Small intestine (tissue), 16 donors: ENCODE measurements at places on chromosomes 3 and 15.

DNA sequence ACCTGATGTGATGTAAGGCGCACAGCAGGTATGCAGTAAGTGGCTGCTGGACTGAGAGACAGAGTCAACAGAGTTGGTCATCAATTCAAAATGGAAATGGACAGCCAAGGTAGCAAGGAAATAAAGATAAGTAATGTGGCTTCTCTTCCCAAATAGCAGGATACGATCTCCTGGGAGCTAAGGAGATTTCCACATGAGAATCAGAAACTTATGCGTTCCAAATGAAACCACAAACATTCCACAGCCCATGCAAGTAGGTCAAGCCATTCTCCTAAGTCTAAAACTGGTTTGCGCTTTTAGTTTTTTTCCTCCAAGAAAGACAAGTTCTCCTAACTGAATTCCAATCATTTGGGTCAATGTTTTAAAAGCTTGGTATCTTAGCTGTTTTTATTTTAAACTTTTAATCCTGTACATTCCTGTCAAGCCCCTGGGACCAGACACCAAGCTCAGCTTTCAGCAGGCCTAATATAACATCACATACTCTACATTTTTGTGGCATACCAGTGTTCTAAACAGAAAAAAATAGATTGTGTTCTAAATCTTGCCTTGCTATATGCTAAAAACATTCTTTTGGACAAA is 73.7 kb upstream of the TSPAN3 start:
- DNase-seq = no peak

- DNase-seq = no peak
Observed at GRCh38 chr3:32432045-32432710, 40.5 kb downstream of the CMTM7 start.

- peak; percentile 88 for DNase-seq
Observed at GRCh38 chr15:96209285-96209735, 121.2 kb upstream of the NR2F2 start.

DNA sequence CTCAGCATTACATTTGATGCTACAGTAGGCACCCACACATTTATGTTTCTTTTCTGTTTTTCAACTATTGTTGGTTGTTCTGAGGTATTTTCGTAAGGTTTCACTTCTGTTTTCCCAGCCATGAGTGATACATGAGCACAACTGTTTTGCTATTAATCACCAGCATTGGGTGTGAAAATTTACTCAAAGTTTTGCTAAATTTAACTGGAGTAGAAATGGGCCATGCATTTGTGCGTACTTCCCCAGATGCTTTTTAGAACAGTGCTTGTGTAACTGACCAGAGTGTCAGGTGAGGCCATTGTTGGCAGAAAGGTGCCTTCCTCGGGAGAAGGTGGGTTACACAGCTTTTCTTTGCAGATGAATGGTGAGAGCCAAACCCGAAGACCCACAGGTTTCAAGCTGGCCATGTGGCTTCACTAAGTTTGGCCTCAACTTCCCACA is 70.4 kb downstream of the ST6GAL1 start:
- DNase-seq = no peak

GRCh38 chr3:39443530-39443929 is 23.9 kb upstream of the MOBP start:
- no peak for DNase-seq

GRCh38 chr3:128484404-128485281 is 8.4 kb downstream of the GATA2 start:
- peak; percentile 9 for DNase-seq

DNA sequence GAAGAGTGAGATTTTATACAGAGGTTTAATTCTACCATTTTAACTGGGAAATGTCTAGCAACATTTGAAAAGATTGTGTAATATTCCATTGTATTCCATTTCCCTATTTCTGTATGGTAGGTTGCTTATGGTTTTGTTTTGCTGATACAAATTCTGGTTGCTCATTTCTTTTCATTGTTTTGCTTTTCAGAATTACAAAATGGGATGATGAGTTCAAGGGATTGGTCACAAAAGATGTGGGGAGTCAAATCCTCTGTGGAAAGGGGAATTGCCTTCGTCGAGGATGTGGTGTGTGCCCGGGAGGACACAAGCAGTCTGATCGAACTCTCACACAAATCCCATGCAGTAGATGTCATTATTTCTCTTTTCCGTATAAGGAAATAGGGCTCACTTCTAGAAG is 18.3 kb downstream of the SLCO3A1 start:
- no peak for DNase-seq

DNA sequence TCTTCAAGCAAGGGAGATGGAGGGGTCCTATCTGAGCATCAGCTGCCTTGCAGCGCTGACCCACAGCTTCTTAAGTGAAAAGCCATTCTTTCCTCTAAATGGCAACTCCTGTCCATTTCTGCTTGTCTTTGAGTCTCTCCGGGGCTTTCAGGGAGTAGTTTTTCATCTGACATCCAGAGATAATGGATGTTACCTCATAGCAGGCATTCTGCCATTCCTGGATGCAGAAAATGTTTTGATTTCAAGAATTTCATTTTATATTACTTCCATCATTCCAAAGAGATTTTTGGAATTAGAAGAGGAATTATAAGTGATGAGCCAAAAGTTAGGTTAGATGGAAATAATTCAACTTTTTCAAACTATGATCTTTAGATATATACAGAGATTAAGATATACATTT is 44.9 kb upstream of the GABRG3 start:
- no peak for DNase-seq

DNA sequence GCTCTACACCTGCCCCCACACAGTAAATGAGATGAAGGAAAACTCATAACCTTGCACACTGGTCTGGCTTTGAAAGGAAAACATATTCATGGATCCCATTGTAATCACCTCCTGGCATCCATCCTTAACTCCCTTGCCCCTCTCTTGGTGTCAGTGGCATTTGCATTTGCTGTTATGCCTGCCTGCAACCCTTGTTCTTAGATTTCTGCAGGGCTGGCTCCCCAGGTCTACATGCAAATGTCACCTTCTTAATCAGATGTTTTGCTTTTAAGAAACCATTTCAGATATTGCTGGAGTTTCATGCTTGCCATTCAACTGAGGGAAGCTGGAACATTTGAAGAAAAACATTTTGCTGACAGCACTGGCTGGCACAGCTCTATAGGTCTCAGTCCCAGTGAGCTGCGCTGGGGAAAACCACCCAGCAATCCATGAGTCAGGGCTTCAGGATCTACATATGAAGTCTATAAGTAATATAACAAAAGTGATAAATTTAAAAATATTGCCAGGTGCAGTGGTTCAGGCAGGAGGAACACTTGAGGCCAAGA is 19.1 kb downstream of the LRRC2 start:
- DNase-seq = no peak

DNA sequence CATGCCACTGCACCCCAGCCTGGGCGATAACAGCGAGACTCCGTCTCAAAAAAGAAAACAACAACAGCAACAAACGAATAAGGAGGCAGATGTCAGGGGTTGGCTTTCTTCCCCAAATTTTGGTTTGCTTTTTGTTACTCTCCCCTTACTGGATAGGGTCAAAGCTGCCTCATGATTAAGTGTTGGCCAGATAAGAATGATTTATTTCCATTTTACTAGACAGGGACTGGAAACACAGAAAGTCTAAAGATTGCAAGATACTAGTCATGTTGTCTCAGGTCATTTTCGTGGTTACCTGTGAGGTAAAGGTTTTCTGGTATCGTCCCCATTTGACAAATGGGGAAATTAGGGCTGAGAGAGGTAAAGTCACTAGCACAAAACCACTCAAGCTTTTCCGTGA is 18.6 kb upstream of the ETV5 start:
- DNase-seq = no peak

DNA sequence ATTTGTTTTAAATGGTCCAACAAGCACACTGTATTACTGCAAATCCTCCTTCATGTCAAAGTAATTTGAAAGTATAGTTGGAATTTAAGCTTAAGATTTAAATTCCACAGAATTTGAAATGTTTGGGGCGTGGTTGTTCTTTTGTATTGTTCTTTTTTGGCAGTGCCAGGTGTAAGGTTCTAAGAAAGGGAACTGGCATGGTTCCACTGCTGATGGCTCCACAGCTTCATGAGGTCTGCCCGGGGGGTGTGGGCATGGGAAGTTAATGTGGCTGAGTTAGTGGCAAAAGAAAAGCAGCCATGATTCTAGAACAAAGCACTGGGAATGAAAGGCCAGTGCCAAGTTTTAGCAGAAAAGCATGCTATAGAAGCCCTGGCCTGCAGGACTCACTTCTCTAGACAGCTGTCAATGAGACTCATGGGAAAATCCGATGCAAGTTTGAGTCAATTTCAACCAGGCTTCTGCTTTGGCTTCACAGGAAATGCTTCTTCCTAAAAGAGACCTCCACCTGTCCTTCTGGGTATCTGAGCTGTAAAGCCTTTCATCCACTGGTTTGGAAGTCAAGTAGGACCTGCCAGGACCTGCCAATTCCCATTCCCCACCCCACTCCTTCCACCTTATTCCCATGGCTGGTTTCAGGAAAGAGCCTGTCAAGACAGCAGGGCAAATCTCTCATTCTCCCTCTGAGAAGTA is 18.9 kb downstream of the CDCP1 start:
- DNase-seq = no peak

DNA sequence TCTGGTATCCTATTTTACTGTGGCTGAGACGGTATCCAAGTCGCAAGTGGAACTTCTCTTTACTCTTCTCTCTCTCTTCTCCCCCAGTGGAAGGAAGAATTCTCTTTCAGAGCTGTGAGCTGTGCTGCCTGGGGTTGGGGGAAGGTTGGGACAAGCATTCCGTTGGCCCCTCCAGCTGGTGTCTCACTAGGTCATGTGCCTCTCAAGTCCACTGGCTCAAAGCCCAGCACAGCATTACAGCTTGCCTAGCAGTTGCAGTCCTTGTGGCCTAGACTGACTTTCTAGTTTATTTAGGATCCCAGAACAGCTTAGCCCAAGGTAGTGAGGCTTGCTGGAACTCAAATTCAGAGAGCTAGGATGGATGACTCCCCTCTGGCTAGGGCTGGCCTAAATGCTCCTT is 76.1 kb upstream of the SPATA16 start:
- DNase-seq = no peak

GRCh38 chr15:77564938-77565337 is 67.8 kb downstream of the LINGO1 start:
- DNase-seq = no peak

DNA sequence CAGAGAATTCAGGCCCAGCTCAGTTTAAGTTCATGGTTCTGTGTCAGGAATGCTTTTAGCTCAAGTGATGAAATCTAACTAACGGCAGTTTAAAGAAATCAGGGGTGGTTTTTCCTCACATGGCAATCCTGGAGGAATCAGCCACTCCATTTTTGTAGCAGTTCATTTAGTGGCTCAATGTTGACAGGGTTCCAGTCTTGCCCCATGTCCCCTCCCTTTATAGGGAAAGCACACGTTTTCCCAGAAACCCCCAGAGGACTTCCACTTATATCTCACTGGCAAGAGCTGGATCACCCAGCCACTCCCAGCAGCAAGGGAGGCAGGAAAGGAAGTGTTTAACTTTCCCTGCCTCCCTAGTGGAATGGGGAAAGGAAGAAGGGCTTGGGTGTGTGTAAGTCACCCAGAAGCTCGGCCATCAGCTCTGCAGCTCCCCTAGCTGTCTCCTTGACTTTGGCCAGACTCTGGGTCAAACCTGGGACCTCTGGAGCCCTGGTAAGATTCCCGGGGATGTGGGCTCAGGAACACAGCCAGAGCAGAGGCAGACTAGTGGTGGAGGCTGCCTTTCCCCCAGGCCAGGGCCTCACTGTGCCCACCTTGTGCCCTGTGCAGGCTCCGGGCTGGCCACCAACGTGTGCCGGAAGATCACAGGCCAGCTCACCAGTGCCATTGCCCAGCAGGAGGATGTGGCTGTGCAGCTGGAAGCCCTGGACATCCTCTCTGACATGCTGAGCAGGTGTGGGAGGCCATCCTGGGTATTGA is 11.3 kb downstream of the CAND2 start:
- no peak for DNase-seq

GRCh38 chr3:188348435-188349244 is 194.7 kb downstream of the LPP start:
- peak; percentile 96 for DNase-seq

DNA sequence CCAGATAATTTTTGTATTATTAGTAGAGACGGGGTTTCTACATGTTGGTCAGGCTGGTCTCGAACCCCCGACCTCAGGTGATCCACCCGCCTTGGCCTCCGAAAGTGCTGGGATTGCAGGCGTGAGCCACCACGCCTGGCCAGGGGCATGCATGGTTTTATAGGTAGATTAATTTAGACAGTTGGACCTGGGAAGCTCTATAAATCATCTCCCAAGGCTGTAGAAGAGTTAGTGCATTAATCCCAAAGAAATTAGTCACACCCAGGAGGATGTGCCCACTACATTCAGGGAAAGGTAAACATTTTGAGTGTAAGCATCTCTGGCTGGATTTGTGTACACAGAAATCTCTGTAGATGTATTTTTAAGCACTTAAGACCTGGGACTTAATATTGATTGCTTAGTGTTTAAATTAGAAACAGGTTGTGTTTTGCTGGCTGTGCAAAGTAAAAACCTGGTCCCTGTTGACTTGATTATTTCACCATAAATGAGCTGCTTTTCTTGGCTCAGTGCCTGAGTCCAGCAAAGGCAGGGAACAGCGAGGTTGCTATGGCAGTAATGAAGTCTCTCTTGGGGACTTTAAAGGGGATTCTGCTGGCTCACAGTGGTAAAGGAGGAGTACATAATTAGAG is 19.2 kb downstream of the EXOSC7 start:
- DNase-seq = peak; percentile 56

- no peak for DNase-seq
Observed at GRCh38 chr3:22315925-22316324, 564.9 kb upstream of the ZNF385D start.

DNA sequence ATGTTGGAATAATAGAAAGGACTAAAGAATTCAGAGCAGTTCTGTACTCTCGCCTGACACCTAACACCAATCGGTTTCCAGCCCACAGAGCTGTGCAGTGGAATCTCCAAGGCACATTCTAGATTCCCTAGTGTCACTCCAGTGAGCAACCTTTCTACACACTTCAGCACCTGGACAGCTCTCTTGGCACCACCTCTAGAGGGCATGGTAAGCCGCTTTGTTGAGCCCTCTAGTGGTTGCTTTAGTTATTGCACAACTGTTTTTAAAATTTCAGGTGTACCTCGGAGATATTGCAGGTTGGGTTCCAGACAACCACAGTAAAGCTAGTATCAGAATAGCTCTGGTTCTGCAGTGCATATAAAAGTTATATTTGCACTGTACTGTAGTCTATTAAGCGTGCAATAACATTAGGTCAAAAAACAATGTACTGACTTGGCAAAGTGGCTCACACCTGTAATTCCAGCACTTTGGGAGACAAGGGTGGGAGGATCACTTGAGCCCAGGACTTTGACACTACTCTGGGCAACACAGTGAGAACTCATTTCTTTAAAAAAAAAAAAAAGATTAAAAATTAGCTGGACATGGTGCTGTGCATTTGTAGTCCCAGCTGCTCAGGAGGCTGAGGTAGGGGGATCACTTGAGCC is 26.5 kb upstream of the ERC2 start:
- peak; percentile 89 for DNase-seq

GRCh38 chr3:41662288-41662687 is 299.6 kb downstream of the ULK4 start:
- DNase-seq = no peak

DNA sequence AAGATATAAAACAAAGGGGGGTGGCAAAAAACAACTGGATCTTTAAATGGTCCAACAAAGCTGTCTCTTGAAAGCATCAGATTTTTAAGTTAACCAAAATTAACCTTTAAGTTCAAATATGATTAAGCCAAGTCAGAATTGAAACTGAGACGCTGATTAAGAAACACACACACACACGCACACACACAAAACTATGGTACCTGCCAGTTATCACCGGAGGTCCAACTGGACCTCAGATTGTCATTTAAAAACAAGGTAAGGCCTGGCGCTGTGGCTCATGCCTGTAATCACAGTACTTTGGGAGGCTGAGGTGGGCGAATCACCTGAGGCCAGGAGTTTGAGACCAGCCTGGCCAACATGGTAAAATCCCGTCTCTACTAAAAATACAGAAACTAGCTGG is 10.4 kb downstream of the ARF4 start:
- DNase-seq = no peak
